A549 treated with Hydrocortisone at 1 μM for 4 hours (cell line): ENCODE measurements at places on chromosomes 1 and 21. TPM values are rescaled to one million over a fixed set of nuclear protein-coding genes. Genes with fewer than 3 reads are reported as not detected.

The PANK4 gene
- total RNA-seq = 8.3 to 11.8 TPM (median 10.3 TPM) in 5 replicates

The FOXO6 gene
- 0.46 to 1.1 TPM (median 0.82 TPM) in 5 replicates for total RNA-seq

The CR1L gene
- not detected in 5 replicates for total RNA-seq

The SFN gene
- total RNA-seq = 509 to 664 TPM (median 575 TPM) in 5 replicates

The ZNF683 gene
- total RNA-seq = not detected in 5 replicates

The KPRP gene
- not detected in 5 replicates for total RNA-seq
